ENCODE measurements at places on chromosomes 12 and 14. TPM values are rescaled to one million over a fixed set of nuclear protein-coding genes. Genes with fewer than 3 reads are reported as not detected.

AQP6 gene
- total RNA-seq: not detected

DNAI7 gene
- 2.1 TPM for total RNA-seq

SLC5A8 gene
- 8.3 TPM for total RNA-seq

DNA sequence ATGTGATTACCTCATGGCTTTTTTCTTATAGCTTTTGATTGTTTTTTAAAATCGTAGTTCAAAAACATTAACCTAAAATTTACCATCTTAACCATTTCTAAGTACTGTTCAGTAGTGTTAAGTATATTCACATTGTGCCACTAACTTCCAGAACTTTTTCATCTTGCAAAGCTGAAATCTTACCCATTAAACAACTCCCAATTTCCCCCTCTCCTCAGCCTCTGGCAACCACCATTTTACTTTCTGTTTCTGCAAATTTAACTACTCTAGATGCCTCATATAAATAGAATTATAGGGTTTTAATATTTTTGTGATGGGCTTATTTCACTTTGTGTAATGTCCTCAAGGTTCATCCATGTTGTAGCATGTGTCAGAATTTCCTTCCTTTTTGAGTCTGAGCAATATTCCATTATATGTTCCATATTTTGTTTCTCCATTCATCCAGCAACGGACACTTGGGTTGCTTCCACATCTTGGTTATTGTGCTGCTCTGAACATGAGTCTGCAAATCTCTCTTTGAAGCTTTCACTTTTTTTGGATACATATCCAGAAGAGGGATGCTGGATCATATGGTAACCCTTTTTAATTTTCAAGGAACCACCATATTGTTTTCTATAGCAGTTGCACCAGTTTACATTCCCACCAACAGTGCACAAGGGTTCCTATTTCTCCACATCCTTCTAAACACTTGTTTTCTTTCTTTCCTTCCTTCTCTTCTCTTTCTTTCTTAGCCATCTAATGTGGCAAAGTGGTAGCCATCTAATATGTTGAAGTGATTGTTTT, 5.0 kb downstream of the HIF1A start:
- no peak for DNase-seq

GRCh38 chr14:85947461-85948139, 417.7 kb downstream of the FLRT2 start:
- DNase-seq: no peak

DNA sequence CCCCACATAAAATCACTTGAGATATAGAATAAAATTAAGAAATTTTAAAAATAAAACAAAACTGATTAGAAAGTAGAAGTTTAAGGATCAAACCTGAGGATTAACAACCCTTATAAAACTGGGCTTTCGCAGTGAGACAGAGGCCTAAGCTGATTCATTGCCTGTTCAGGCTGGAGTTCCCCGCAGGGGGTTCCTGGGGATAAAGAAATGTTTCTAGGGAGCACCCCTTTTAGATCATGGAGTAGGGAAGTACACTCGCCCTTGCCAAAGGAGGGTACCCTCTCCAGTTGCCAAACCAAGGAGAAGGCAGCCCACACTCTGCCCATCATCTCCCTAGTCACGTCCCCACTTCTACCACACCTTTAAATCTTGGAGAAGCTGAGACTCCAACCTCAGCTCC, 6.8 kb downstream of the GLIPR1 start:
- no peak for DNase-seq

- no peak for DNase-seq
These were observed 68.9 kb upstream of the YARS2 start for GRCh38 chr12:32824596-32824995.

- no peak for DNase-seq
These were observed 5.9 kb downstream of the VTI1B start for GRCh38 chr14:67668559-67668958.

DNA sequence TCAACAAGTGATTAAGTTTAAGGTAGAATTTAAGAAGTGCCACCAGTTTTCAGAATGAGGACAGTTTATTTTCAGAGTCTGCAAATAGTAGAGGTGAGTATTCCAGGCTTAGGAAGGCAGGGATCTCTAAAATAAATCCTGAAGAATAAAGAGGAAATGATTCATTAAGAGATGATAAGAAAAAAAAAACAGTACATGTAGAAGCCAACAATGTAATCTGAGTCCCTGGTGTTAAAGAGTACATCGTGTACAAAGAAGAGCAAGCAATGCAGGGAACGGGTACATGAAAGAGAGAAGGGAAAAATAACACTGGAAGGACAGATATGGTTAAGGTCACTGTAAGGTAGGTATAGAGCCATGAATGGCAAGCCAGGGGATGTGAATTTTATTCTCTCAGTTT, 95.2 kb upstream of the FOXG1 start:
- no peak for DNase-seq

GRCh38 chr12:128830505-128830893, 6.7 kb upstream of the SLC15A4 start:
- no peak for DNase-seq

- DNase-seq: no peak
These were observed 9.1 kb downstream of the LTA4H start for GRCh38 chr12:96026331-96026730.

DNA sequence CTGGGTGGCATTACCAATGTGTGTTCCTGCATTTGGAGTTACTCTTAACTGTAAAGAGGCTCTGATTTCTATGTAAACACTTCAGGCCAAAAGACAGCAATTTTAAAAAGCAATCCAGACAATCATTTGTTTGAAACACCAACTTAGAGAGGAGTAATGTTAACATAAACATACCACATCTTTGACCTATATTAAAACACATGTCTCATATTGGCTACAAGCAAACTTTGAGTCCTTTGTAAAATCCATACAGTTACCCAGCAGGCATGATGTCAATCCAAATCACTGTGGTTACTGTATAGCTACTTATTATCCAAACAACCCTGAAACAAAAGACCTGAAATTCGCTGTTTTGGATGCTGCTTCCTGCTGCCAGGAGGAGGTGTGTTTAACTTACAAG, 7.5 kb upstream of the G2E3 start:
- no peak for DNase-seq

DNA sequence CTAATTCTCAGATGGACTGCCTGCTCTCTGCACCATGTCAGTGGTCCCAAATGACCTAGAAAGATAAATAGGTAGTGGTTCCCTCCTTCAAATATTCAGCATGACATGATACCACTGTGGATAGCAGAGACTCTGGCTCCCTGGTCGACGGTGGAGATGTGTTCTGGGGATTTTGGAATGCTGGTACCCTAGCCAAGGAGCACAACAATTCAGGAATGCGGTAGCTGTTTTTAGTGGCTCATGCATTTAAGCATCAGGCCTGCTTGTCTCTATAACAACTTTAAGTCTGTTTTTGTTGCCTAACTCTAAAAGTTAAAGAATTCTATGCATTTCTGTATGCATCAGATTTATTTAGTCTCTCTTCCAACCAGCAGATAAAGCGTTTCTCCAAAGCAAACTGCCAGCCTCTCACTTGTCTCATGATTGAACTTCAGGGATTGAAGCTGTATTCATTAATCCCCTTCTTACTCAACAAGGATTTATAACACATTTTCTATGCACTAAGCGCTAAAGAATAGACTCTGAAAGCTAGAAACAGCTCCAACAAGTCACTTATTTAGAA, 164.9 kb upstream of the BMP4 start:
- DNase-seq: no peak

DNA sequence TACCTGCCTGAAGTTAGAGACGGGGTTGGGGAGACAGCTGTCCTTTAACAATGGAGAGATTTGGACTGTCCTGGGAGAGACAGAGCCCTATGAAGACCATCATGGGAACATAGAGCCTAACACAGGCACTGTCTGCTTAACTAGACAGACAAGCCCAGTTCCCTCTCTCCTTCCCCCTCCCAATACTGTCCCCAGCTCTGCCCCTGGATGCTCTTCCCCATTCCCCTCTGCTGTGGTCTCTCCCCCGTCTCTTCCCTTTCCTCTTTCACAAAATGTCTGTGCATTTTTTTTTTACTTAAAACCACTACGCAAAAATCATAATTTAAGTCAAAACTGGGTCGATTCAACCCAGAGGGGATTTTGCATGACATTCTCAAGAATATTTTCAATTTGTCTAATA, 232.9 kb downstream of the CHST11 start:
- no peak for DNase-seq

DNA sequence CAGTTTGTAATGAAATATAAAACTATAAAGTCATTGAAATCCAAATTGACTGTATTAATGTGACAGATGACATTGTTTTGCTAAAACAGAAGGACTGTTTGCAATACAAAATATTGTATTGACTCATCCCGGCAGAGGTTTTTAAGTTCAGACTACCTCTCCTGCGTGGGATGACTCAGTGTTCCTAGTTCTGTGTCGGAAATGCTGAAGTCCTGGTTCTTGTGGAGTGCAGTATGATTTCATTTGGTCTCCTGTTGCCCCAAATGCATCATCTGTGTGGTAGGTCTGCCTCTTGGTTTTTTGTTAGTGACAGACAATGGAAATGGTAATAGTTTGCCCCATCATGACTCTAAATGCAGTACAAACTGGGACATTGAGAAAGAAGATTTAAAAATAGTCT, 27.8 kb downstream of the PELI2 start:
- DNase-seq: no peak
